ENCODE measurements at places on chromosomes 13 and 19. TPM values are rescaled to one million over a fixed set of nuclear protein-coding genes. Genes with fewer than 3 reads are reported as not detected.

CACNG8 gene
- total RNA-seq, result 0.20 TPM

BTBD2 gene
- 55.8 TPM for total RNA-seq

ABHD8 gene
- total RNA-seq, result 5.4 TPM

SIGLEC9 gene
- total RNA-seq, result not detected

SCGB2B2 gene
- 0.20 TPM for total RNA-seq

POLD1 gene
- 49.6 TPM for total RNA-seq

KCTD4 gene
- not detected for total RNA-seq

IFNL1 gene
- not detected for total RNA-seq

TMEM145 gene
- total RNA-seq, result not detected

EDDM13 gene
- 2.5 TPM for total RNA-seq

TMEM255B gene
- 22.0 TPM for total RNA-seq
